ENCODE measurements at places on chromosomes 4 and X. TPM values are rescaled to one million over a fixed set of nuclear protein-coding genes. Genes with fewer than 3 reads are reported as not detected.

Gene FRMPD4
- 0.13 TPM for total RNA-seq

Gene PLXNA3
- total RNA-seq, result 22.1 TPM

Gene AMER1
- total RNA-seq, result 1.4 TPM

Gene ZNF157
- 0.12 TPM for total RNA-seq

Gene LIN54
- total RNA-seq, result 16.9 TPM

Gene IL21
- total RNA-seq, result not detected

Data from aortic smooth muscle cell (primary cell).